ENCODE measurements at places on chromosomes 5 and 9. TPM values are rescaled to one million over a fixed set of nuclear protein-coding genes. Genes with fewer than 3 reads are reported as not detected.
A peak's percentile ranks its signal among the peaks of the same experiment; 100 is the strongest.

Gene GALNT12
- total RNA-seq, result 10.2 TPM

GRCh38 chr5:39835371-39835770 is 410.6 kb upstream of the DAB2 start:
- no peak for DNase-seq

DNA sequence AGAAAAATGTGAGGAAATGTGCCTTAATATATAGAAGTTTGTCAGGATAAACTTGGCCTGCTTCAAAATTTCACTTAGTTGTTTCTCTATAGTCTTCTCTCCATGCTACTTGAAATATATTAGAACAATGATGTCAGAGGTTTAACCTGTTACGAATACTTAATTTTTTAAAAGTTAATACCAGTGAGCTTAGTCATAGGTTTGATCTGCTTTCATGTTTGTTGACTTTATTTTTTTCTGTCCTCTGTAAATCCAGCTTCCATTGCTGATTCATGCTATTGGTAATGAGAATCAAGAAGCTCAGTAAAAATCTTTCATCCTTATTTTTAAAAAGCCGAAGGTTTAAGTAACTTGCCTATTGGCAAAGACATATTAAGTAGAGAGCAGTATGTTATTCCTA is 27.9 kb downstream of the BDP1 start:
- DNase-seq, result peak; percentile 73

- no peak for DNase-seq
Measured at GRCh38 chr5:149464796-149465489, 85.9 kb upstream of the IL17B start.

Gene CBY3
- not detected for total RNA-seq

Gene SHROOM1
- total RNA-seq, result 9.8 TPM

Gene PRUNE2
- total RNA-seq, result 0.41 TPM
